Esophagus squamous epithelium (tissue), 5 donors: ENCODE measurements at places on chromosomes 5 and 9.

- DNase-seq, result no peak
These were observed 454.2 kb downstream of the RAB3C start for GRCh38 chr5:59037041-59037440.

DNA sequence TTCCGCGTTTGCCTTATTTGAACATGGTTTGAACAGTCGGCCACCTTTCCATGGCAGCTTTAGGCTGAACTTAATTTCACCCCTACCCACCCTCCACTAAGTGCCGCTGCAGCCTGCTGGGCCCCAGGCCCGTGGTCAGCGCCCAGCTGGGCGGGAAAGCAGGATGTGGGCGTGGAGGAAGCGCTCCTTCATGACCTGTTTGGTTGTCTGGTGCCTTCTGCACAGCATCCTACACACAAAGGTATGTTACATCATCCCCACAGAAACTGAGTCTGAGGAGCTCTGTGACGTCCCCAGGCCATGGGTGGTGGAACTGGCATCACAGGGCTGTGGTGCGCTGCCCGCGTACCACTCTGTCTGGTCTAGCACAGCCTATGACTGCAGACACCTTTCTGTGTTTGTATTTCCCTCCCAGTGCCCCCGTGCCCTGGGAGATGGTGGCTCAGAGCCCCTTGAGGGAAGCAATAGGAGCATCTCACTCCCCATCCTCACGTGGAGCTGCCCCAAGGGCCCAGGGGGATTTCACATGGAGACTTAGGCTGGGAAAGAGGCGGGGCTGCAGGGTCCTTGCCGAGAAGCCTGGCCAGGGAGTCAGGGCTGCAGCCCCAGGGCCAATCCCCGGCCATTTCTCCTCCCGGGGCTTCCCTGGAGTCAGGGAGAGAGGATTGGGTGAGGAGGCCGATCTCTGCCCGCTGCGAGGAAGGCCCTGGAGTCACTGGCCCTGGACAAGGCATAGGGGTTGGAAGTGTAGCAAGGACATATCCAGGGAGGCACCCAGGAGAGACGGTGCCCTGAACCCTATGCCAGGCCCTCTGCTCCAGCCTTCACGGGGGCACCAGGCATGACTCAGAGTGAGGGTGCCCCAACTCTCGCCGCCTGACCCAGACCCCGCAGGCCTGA, 37.5 kb upstream of the SUSD3 start:
- no peak for DNase-seq

GRCh38 chr5:33978306-33978705, 6.2 kb downstream of the SLC45A2 start:
- DNase-seq, result no peak

DNA sequence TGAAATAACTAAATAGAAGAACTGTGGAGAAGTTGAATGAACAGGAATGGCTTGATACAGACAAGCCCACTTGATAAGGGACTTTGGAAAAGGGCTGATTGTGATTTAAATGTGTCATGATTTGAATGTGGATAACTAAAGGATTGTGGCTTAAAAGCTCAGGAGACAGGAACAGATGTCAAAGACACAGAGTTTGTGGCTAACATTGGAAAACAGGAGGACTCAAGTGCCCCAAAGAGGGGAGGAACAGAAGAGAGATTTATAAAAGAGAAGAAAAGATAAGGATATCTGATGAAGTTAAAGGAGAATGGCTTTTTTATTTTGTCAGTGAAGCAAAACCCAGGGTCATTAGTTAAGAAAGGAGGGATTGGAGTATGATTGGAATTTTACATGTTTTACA, 124.2 kb upstream of the TRPM3 start:
- no peak for DNase-seq

GRCh38 chr9:35552376-35552775, 52.7 kb upstream of the TESK1 start:
- no peak for DNase-seq

- no peak for DNase-seq
These were observed 570.8 kb upstream of the TLE4 start for GRCh38 chr9:79001012-79001411.

- no peak for DNase-seq
These were observed 683 bp downstream of the OSMR start for GRCh38 chr5:38846379-38847011.

DNA sequence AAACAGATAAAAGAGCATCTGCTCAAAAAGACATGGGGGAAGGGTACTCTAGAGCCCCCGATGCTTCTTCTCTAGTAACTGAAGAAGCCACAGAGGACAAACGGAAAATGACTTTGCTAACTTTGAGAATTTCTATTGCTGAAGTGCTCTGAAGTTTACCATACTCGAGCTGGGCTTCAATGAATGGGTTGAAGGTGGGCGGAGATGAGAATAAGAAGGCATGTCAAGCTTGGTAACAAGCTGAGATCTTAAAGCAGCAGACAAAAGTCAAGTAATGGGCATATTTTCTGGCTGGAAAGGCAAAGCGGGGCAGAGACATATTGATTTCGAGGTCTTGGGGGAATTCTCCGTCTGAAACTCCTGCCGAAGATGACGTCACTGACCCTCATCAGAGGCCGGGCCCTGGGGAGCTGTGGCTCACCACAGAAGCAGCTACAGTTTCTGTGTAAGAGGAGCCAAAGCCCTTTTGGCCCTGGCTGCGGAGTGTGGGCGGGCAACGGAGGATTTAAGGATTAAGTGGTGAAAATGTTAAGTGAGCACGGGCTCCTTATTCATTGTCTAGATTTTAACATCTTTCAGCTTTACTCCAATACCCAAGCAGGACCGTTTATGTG, 115.8 kb upstream of the SLIT3 start:
- no peak for DNase-seq

DNA sequence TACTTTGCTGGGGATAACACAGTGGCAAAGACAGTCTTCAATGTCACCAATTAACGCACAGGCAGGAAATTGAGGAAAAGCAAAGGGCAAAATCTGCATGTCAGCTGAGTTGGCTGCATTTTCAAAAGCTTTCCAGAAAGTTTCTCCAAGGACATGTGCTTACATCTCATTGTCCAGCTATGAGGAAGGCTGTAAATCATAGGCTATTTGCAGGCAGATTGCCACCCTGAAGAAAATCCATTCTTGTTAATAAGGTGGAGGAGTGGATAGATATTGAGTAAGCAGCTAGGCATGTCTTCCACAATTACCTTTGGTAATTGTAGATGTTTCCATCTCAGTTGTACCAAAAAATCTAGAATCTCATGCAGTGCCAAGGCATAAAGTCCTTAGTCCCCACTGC, 278.0 kb upstream of the NUDT12 start:
- DNase-seq, result no peak

DNA sequence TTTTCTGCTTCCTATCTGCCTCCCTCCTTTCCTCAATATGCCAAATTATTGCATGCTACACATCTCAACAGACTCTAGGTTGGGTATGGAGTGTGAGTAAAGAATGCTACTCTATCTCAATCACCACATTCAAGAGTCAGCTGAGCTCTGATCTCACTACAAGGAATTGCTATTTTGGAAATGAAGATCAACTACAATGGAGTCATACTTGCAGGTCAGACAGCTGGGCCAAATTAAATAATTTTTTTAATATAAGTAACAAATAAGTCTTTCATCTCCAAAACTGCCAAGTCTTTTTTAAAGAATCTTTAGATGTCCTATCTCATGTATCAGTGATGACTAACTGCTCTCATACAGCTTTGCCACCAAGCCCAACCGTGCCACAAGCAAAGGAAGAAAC, 64.0 kb downstream of the DEPDC1B start:
- DNase-seq, result no peak

GRCh38 chr5:61333321-61333953, 1.4 kb downstream of the ZSWIM6 start:
- no peak for DNase-seq

DNA sequence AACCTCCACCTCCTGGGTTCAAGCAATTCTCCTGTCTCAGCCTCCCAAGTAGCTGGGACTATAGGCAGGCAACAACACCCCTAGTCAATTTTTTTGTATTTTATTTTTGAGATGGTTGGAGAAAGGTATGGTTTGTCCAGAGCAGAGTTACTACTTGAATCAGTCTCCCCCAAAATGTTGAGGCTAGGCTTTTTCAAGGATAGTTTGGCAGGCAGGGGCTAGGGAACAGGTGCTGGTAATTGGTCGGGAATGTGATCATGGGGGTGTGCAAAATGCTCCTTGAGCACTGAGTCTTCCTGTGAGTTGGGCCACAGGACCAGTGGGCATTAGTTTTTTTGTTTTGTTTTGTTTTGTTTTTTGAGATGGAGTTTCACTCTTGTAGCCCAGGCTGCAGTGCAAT, 28.3 kb upstream of the PRRC2B start:
- no peak for DNase-seq

DNA sequence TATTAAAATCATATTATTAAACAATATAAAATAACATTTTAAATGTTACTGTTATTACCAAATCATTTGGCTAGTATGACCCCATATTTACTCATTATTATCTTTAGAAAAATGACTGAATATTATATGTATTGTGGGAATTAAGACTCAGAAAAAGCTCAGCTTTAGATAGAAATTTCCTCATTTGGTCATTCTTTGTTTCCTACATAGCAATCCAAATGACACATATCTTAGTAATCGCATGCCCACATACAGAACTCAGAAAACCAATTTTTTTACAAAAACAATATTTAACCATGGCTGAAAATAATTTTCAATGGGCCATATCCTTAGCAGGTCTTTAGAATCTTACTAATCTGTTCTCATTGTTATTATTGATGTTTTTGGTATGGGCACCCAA, 53.8 kb upstream of the TSLP start:
- DNase-seq, result no peak

- DNase-seq, result no peak
These were observed 6.9 kb upstream of the AKNA start for GRCh38 chr9:114394523-114395333.

DNA sequence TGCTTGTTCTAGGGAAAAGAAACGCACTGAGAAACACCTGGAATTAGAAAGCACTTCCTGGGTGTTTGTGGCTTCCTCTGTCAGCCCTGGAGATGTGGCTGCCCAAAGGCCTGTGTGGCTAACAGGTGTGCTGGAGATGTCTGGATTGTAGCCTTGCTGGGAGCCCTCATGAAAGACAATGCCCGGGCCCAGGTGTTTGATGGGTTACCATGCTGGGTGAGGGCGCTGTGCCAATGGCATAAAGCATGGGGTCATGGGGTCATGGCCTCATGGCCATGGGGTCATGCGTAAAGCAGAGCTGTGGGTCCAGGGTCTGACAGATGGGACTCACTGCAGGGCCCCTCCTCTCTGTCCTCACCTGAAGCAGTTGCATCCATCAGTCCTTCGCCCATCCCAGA, 21.6 kb downstream of the ANKRD33B start:
- DNase-seq, result no peak

DNA sequence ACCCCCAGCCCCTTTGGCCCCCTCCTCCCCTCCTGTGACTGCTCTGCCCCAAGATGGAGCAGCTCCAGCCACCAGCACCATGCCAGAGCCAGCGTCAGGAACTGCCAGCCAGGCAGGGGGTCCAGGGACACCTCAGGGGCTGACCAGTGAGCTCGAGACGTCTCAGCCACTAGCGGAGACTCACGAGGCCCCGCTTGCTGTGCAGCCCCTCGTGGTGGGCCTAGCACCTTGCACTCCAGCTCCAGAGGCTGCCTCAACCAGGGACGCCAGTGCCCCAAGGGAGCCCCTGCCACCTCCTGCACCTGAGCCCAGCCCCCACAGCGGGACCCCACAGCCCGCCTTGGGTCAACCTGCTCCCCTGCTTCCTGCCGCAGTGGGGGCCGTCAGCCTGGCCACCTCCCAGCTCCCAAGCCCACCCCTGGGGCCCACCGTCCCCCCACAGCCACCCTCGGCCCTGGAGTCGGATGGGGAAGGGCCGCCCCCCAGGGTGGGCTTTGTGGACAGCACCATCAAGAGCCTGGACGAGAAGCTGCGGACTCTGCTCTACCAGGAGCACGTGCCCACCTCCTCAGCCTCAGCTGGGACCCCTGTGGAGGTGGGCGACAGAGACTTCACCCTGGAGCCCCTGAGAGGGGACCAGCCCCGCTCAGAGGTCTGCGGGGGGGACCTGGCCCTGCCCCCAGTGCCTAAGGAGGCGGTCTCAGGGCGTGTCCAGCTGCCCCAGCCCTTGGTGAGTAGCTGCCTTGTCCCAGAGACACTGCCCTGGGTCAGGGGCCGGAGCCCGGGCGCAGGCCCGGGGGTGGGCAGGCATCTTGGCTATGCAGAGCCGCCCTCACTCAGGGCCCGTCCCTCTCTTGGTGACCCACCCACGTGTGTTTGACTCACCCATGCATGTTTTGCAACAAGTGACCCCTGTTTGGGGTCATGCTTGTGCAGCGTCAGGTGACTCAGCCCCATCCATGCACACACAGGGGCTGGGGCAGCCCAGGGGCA, 105.2 kb downstream of the WNK2 start:
- no peak for DNase-seq

DNA sequence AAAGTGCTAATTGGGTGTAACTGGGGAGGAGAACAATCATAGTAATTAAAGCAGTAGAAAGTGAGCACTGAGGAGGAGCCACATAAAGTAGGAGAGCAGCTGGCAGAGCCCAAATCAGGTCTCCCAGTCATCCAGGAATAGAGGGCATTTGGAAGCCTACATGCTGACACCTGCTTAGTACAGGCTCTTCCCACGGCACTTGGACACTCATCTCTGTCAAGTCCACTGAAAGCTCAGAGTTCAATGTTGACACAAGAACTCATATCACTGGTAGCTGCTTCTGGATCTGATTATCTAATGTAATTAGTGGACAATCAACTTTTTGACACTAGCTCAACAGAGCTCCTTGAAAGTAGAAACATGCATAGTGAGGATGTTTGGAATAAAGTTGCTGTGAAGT, 45.9 kb upstream of the PCSK1 start:
- no peak for DNase-seq

GRCh38 chr9:2023042-2023441, 7.9 kb downstream of the SMARCA2 start:
- no peak for DNase-seq

DNA sequence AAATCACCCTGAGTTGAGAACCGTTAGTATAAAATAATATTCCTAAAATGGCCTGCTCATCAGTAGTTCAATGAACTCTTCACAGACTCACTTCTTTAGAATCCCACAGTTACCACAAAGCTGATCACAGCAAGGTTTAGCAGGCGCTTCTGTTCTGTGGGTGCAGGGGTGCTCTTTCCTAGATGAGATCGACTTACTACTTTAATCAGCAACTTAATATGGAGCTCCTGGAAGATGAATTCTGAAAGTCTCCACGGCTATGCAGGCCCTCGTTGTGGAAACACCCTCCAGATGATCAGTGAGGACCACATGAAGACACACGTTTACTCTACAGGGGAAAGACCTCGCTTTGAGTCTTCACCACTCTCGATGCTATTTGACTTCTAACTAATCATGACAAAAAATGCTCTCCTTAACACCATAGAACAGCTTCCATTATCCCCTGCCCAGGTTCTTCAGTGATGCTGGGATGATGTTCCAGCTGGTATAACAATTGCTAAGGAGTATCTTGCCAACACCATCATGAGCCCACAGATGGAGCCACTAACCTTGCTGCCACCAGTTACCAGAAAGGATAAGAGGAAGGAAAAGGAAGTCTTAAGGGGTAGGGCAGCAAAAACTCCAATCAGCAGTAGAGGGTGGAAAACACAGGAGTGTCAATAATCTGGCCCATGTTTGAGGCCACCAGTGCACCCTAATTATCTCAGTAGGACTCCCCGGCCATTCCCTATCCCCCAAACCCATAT, 17.9 kb upstream of the GPX8 start:
- DNase-seq, result no peak

- no peak for DNase-seq
These were observed 80.0 kb upstream of the LRRTM2 start for GRCh38 chr5:138955013-138955660.
